Activated naive CD4-positive, alpha-beta T cell treated with anti-CD3 and anti-CD28 coated beads, Interleukin-2, amount 50 U/mL, for 16 hours (primary cell): ENCODE measurements at places on chromosomes 1 and 21.

DNA sequence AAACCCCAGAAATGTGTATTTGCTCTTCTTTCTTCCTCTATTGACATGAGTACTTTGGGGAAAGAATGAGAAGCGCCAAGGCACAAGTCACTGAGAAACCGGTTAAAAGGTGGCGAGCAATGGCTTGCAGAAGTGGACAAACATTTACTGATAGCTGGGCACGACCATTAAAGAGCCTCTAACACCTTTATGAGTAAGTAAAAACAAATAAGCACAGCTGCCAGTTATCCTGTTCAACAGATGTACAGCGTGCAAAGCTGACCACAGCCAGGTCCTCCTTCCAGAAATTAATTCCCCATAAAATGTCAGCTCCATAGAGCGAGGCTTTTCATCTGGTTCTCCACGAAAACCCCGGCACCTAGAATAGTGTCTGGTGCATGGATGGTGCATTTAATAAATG is 72.7 kb downstream of the CAPZB start:
- DNase-seq, result no peak

GRCh38 chr1:198798923-198799386 is 160.1 kb downstream of the PTPRC start:
- DNase-seq, result no peak

- no peak for DNase-seq
These were observed 110.3 kb upstream of the TRABD2B start for GRCh38 chr1:48107516-48107915.

GRCh38 chr1:42680921-42681683 is 1.1 kb upstream of the YBX1 start:
- DNase-seq, result peak; percentile 28

- no peak for DNase-seq
These were observed 9.3 kb downstream of the TTC3 start for GRCh38 chr21:37082375-37082774.

DNA sequence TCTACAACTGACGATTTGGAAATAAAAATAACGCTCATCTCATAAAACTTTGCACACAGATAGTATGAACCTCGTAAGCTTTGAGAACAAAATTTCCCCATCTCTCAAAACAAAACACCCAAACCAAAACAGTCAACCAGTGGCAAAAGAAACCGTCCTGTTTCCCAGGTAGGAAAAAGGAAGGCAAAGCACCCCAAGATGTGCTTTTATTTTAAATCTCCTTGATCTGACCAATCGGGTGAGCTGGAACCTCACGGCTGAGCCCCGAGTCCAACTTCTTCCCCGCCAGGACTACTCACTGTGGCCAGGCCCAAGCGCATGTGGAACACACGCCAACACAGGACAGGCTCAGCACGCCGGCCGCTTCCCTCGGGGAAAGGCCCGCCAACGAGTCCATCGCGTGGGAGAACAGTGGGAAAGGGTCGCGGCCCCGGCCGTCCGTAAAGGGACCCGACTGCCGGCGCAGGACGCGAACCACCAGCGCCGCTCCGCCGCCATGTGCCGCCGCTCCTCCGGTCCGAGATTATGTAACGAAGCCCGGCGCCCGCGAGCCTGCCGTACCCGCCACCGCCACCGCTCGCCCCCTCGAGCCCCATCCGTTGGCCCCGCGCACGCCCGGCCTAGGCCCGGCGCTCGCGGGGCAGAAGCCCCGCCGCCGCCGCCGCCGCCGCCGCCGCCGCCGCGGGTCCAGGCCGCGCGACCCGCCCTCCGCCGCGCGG is 759 bp downstream of the AHCTF1 start:
- DNase-seq, result peak; percentile 54

DNA sequence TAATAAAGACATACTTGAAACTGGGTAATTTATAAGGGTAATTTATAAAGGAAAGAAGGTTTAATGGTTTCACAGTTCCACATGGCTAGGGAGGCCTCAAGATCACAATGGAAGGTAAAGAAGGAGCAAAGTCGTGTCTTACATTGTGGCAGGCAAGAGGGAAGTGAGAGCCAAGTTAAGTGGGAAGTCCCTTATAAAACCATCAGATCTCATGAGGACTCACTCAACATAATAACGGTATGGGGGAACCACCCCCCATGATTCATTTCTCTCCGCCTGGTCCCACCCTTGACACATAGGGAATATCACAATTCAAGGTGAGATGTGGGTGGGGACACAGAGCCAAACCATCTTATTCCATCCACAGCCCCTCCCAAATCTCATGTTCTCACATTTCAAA is 76.8 kb upstream of the ZNF678 start:
- DNase-seq, result no peak

- DNase-seq, result no peak
These were observed 646.2 kb downstream of the ADGRL2 start for GRCh38 chr1:82446955-82447354.

GRCh38 chr1:169051171-169051570 is 55.3 kb upstream of the ATP1B1 start:
- no peak for DNase-seq

GRCh38 chr1:23904748-23905357 is 8.3 kb downstream of the CNR2 start:
- no peak for DNase-seq

- DNase-seq, result no peak
These were observed 20.8 kb downstream of the SCYL3 start for GRCh38 chr1:169872906-169873305.

DNA sequence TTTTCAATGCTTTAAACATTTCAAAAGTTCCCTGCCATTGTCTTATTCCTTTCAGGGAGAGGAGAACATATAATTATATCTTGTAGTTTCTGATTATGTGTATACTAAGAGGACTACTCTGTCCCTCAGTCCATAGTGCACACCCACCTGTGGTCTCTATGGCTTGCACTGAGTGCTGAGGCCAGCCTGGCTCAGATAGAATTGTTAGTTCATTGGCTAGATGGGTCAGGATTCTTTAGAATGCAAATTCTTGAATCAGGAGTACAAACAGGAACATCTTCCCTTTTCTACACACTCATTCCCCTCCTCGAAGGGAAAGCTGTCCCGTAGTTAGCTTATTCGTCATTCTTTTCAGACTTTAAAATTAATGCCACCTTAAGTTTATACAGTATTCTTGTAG is 8.2 kb downstream of the BACH1 start:
- DNase-seq, result no peak

GRCh38 chr21:15742052-15742670 is 12.4 kb downstream of the USP25 start:
- DNase-seq, result no peak

GRCh38 chr1:207997486-207998268 is 86.8 kb upstream of the CD34 start:
- DNase-seq, result peak; percentile 47

DNA sequence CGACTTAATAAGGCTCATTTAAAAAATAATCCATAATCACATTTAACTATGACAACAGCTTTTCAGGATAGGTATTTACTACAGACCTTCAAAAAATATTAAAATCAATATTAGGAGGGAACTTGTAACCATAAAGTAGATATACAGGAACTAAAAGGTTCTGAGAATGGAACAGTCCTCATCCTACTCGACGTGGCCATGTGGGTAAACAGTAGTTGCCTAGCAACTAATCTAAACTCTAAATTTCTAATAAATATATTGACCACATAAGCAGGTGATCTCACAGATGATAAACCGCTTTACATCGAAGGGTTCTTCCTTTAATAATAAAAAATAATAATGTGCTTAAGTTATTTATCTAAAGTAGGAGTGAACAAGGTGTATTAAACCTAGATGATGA is 7.9 kb downstream of the AKT3 start:
- no peak for DNase-seq

DNA sequence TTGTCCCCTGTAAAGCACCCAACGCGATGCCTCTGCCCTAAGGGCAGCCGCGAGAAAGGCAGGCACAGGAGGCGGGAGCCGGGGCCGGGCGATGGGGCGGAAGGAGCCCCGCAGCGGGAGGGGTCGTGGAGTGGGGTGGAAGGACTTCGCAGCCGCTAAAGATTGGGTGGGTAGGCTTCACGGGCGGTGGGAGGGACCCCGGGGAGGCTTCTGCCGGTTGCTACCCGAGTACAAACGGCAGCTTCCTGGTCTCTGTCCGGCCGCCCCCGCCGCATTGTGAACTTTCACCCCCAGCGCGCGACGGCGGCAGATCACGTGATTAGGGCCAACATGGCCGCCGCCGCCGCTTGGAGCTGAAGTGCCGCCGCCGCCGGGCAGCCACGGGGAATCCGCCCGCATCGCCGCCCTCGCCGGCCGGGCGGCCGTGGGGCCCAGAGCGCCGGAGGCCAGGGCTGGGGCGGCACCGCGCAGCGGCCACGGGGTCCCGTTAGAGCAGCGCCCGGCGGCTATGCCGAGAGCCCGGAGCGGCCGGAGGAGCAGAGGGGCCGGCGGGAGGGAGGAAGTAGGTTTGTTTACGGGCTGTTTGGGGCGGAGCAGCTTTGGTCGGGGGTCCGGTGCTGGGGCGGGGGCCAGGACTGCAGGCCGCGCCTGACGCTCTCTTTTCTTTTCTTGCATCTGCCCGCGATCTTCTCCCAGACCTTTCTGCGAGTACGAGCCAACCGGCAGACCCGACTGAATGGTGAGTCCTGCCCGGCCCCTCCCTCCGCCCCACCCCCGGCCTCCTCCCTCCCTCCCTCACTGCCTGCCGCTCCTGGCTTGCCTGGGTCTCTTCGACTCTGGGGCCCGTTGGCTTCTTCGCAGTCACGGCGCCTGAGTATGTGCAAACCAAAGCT is 42.4 kb downstream of the TMEM53 start:
- peak; percentile 92 for DNase-seq

- DNase-seq, result no peak
These were observed 118.5 kb upstream of the CACNA1E start for GRCh38 chr1:181364801-181365200.

DNA sequence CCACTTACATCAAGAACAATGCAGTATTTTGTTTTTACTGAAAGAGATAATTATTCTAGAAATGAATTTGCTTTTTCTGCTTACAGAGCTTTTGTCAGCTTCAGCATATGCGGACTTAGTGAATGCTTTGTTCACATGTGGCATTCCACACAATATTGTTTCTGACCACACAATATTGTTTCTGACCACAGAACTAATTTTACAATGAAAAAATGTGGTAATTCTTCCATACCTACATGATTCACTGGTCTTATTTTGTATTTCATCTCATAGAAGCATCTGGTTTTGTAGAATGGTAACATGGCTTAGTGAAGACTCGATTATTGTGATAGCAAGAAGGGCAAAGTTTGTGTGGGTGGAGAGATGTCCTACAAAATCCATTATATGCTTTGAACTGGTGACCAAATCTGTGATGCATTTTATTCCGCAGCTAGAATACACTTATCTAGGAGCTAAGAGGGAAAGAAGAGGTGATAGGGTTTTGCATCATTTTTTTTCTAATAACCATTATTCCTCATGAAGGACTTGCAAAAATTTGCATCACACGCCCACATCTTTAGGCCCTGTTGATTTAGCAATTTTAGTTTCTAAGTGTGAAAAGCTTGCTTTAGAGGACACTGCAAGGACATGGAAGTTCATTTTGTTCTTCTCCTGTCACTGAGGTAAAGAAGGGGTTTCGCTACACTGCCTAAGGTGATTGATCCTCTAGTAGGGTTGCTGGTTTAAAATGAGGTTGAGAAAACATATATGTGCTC is 75.3 kb downstream of the HLX start:
- DNase-seq, result no peak
